ENCODE measurements at places on chromosomes 11 and 22.

DNA sequence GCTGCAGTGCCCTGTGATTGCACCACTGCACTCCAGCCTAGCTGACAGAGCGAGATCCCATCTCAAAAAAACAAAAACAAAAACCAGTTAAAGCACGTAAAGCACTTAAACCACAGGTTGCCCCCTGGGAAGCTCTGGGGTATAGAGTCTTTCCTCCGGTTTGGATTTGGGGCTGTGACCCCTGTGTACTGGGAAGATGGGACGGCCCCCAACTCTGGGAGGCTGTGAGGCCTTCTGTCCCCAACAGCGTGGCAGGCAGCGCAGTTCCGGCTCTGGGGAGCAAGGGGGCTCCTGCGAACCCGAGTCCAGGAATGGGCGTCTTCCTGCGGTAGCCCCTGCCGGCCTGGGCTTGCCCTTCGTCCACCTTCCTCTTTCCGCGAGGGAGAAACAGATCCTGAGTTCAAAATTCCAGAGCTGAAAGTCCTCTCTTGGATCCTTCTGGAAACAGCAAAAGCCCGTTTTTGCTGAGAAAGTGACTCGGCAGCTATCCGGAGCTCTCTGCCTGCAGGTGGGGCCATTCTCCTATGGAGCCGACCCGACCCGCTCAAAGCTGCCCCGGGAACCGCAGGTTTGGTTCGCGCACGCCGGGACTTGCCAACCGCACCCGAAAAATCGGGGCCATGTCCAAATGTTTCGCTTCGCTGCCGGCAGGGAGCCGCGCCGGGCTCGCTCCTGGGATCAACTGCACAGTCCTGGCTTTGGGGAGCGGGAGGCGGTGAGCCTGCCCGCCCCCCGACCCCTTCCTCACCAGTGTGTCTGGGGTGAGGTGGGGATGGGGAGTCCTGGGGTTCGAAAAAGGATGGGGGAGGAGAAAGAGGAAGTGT is 36.3 kb upstream of the POLA2 start:
- DNase-seq: peak; percentile 81

GRCh38 chr11:120918257-120918656 is 105.6 kb upstream of the TBCEL start:
- no peak for DNase-seq

GRCh38 chr22:31347251-31348008 is 1.3 kb upstream of the PATZ1 start:
- peak; percentile 77 for DNase-seq

DNA sequence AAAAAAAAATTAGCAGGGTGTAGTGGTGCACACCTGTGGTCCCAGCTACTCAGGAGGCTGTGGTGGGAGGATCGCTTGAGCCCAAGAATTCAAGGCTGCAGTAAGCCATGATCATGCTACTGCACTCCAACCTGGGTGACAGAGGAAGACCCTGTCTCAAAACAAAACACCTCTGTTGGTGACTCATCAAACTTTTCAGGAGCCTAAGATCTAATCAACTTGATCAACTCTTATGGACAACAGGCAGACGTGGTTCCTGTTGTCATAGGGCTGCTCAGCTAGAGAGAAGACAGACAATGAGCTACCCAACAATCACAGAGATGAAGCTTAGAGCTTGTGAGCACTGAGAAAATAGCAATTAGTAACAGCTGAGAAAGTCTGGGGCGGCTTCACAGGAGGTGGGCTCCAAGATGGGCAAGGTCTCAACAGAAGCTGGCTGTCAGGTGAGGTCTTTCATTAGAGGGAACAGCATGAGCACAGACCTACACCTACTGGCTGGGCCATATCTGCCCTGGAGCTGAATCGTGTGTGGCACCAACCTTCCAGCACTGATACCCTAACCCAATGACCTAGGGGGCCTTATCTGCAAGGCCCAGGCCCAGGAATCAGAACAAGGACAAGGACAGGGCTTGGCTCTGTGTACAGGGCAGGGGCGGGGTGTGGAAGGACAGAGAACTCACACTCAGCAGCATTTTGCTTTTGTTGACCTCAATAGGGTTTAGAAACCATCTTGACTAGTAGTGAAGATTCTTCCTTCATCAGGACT is 7.2 kb upstream of the UCP3 start:
- no peak for DNase-seq

- DNase-seq: no peak
Observed at GRCh38 chr11:3950996-3951660, 95.7 kb downstream of the STIM1 start.

DNA sequence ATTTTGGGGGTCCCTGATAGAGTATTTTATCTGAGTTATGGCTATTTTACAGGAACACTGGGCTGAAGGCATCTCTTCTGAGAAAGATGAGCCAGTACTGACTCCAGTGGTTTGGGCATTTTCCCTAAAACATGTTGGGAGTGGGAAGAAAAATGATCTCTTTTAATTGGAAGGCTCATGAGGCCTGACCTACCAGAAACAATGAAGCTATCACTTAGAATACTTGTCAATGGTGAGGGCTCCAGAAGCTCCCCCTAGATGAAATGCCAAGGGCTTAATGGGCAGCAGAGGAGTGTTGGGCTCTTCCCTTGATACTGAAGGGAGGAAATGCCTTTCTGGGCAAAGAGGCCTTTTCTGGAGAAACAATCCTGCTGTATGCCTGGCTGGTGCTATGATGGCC is 63.5 kb upstream of the BDNF start:
- DNase-seq: no peak

DNA sequence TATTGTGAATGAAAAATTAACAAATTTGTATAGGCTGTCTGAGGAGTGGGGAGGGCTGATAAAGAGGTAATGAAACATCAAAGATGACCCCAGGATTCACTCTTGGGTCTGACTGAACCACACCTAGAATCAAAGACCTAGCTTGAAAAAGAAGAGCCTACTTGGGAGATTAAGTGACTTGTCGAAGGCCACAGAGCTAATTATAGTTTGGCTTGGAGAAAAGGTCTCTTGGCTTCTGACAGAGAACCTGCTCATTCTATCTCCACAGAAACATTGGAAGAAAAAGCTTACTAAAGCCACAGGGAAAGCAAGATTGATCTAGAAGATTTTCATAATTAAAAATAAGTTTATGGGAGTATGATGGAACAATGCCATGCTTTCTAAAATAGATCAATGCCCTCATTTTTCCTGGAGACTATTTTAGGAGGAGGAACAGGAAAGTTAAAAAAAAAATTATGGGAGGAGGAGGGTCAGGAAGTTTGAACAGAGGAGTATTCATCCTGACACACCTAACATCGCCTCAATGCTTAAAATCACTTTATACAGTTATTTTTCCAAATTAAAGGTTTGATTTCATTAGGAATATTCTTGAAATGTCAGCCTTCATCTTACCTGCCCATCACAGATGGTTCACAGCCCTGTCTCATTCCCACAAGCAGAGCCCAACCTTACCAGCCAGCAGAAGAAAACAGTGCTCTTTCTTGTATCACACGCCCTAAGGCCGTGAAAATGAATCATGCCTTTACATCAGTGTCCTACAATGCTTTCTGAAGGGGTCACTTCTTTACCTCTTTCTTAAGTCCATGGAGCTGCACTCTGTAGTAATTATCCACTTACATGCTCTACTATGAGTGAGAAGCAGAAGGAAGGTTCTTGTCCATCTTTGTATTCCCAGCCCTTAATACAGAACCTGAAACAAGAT is 231.1 kb upstream of the MPPED2 start:
- DNase-seq: no peak

DNA sequence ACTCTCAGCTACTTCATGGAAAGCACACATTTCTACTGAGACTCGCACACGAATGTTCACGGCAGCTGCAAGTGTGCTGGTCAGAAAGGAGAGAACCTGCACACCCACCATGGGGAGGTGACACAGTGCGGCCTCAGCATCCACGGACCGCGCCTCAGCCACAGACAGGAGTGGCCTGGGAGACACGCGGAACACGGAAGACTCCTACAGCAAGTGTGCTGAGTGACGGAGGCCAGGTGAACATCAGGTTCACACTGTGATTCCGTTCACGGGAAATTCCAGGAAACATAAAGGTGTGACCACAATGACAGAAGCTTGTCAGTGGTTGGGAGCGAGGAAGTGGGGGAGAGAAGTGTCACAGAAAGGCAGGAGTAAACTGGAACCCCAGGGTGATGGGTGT is 13.3 kb upstream of the MOB2 start:
- no peak for DNase-seq

DNA sequence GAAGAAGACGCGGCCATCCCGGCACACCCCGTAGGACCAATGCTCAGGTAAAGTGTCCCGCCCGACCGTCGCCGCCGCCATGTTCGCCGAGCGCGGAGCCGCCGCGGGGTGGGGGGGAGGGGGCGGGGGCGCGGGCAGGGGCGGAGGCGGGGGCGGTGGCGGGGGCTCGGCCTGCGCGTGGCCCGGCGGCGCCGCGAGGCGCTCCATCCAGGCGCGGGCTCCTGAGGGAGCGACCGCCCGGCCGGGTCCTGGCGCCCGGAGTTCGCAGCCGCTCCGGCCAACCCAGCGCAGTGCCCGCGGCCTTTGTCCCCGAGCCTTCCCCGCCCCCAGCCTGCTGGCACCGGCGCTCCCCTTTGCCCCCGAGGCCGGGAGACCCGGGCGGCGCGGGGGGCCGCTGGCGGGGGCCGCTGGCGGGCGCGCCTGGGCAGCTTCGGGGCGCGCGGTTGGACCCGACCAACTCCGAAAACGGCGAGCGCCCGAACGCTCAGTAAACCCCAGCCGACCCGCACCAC is at the start of gene PLEKHA7:
PLEKHA7 (minus strand) TSS at position 94 of the 512 bp plus-strand sequence; CDS start at position 81, 13 bp downstream.
- DNase-seq: no peak

- DNase-seq: no peak
Observed at GRCh38 chr11:77119531-77119936, 8.5 kb upstream of the MYO7A start.

GRCh38 chr22:26025626-26026025 is 143.6 kb upstream of the SEZ6L start:
- DNase-seq: no peak

- peak; percentile 71 for DNase-seq
Observed at GRCh38 chr22:38316364-38317121, 690 bp downstream of the CSNK1E start.

GRCh38 chr11:128726458-128727139 is 32.7 kb downstream of the FLI1 start:
- DNase-seq: no peak

GRCh38 chr11:117614728-117615127 is 182.3 kb downstream of the DSCAML1 start:
- no peak for DNase-seq

DNA sequence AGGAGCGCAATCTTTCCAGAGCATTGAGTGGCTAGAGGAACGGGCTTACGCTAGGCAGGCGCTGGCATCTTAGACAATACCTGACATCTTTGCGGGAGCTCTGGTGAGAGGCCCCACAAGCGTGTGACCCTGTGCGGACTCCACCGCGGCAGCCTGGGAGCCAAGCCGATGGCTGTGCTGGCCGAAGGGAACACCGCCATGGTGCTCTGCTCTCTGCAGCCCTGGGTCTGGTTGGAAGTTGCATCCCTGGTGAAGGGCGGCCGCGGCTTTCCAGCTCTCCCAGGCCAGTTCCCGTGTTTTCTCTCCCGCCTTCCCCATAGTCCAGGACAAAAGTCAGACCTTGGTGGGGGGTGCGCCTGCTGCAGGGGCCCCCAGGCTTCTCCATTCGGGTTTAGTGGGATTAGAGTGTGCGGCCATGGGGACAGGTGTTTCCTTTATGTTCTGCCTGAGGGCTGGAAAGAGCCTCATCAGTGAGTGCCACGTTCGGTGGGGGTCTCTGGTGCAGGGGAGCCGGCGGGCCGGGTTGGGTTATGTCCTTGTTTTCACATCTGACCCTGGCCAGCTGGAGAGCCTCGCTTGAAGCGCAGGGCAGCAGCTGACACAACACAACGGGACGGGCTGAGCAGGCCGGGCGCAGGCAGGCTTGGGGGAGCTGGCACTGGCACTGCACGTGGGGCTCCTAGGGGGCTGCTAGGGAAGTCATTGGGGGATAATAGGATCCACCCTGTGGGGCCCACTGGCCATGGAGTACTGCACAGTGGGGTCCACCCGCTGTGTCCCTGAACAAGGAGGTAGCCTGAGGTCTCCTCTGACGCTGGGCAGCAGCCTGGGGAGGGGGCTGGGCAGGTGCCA is 94.8 kb downstream of the KCNQ1 start:
- DNase-seq: no peak

GRCh38 chr11:58134151-58134550 is 8.8 kb upstream of the OR9I1 start:
- no peak for DNase-seq

DNA sequence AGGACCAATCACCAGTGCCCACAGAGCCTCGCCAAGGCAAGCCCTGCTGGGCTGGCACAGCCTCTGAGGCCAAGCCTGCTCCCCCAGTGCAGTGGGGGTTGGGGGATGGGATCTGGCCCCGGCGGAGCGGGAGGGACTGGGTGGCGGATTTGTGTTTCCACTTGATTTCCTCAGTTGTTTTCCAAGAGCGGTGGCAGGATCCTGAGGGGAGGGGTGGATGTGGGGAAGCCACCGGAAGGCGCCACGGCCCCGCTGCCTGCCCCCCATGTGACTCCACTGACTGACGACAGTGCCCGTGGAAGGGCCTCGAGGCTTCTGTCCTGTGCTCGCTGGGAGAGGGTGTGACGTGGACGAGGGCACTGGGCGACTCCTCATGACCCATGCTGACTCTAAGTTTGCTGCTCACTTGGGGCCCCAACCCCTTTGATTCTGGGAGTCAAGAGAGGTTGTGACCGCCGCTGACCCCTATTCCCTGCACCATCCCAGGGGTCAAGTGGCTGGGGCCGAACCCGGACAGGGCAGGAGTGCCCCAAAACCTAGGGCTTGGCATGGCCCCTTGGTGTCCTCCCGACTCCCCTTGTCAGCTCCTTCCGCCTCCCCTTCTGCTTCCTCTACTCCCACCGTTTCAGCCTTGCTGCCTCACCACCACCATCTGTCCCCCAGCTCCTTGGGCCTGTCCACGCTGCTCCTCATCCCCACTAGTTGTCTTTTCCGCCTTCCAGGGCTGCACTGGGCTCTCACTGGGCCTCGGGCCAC is 23.5 kb upstream of the PICK1 start:
- DNase-seq: no peak

GRCh38 chr11:36500315-36500721 is 9.8 kb downstream of the TRAF6 start:
- no peak for DNase-seq

DNA sequence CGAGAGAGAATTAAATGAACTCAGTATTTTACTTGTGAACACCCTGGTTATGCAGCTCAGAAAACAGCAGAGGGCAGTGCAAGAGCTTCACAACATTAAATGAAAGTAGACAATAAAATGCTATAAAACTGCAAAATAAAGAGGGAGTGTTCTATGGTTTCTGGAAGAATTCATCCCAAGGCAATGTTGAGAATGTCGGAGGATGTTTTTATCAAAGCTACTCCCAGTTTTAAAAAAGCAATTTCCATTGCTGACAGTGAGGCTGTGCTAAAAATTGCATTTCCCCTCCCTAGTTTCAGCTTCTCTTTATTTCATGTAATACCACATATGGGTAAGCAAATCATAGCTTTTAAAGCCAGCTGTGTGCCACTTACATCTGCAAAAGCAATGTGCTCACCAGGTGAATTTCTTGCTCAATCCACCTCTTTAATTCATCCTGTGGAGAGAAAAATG is 296.8 kb downstream of the RAB38 start:
- no peak for DNase-seq

All from ureter (tissue), 1 donor.